ENCODE measurements at places on chromosomes 12 and 14.

DNA sequence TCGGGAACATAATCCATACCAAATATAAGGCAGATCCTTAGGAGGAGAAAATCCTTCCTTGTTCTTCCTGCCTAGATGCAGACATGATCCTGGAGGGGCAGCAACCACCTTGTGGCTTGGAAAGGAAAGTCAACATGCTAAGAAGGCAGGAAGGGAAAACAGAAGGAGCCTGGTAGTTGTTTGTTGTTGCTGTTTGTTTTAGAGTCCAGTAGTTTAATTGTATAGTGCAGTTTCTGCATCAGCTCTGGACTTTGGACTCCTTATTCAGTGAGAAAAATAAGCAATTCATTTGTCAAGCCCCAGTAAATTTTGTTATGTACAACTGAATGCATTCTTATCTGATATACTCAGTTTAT is 45.7 kb upstream of the APPL2 start:
- DNase-seq = no peak

DNA sequence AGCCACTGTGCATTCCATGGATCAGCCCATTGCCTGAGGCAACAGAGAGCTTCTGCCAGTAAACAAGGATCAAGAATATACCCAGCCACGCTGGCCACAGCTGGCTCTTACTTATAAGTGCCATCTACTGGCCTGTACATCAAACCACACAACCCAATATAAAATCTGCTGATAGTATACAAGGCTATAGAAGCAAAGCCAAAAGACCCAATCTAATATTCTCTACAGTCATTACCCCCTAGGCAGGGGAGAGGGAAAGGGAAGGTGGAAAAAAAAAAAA is 4.4 kb upstream of the FAM186B start:
- no peak for DNase-seq

GRCh38 chr12:120199595-120200306 is 1.2 kb downstream of the RPLP0 start:
- DNase-seq = no peak

GRCh38 chr12:49190974-49191373 is 2.1 kb upstream of the TUBA1A start:
- DNase-seq = no peak

DNA sequence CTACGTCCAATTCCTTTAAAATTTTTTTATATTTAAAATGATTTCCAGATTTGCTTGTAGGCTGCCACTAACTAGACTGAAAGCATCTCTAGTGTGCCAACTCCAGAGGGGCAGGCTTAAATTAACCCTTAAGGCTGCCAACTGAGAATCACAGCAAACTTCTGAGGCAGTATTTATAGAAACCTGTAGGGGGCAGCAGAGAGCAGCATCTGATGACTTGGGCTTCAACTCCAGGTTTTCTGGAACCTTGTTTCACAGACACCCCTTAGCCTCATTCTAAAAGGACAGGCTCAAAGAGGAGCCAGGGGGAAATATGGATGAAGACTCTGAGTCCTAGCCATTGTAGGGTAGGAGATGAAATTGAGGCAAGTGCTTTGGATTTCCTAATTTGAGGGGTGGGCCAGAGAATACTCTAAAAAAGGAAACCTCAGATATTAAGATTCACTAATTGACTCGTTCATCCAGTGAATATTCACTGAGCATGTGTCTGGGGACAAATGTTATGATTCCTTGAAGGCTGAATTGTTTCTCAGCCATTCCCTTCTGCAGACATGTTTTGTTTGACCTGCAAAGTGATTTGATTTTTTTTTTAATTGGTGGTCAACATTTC is 63.3 kb upstream of the HSPB8 start:
- no peak for DNase-seq

- no peak for DNase-seq
These were observed 21.3 kb downstream of the DCAF4 start for GRCh38 chr14:72947366-72948160.

- DNase-seq = peak; percentile 51
These were observed at the start of gene MMP17 for GRCh38 chr12:131827961-131828534. MMP17 (plus strand) TSS chr12:131828393; CDS start chr12:131828495, 102 bp downstream.

DNA sequence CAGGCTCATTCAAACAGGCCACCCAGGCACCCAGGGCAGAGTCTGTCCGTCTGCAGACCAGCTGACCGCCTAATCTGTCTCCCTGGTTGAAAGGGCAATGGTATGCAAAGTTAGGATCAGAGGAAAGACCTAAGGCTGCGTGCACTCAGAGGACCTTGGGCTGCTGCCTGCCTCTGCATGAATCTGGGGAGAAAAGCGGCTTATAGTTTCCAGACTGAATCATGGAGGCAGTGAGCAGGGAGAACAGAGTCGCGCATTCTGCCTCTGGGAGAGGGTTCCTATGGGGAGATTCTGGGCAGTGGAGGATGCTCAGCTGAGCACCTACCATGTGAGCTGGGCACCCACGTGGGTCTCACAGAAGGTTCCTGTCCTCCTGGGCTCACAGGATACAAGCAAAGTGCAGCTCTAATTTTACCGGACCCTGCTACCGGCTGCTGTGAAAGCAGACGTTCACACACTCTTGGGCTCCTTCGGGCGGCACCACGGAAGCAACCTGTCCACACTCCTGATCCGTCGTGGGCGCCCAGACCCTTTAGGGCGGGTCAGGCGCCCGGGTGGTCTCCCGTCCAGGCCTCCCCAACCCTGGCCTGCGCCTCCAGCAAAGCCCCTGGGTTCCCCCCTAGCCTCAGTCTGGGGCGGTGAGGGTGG is 772 bp downstream of the SCARB1 start:
- DNase-seq = no peak

DNA sequence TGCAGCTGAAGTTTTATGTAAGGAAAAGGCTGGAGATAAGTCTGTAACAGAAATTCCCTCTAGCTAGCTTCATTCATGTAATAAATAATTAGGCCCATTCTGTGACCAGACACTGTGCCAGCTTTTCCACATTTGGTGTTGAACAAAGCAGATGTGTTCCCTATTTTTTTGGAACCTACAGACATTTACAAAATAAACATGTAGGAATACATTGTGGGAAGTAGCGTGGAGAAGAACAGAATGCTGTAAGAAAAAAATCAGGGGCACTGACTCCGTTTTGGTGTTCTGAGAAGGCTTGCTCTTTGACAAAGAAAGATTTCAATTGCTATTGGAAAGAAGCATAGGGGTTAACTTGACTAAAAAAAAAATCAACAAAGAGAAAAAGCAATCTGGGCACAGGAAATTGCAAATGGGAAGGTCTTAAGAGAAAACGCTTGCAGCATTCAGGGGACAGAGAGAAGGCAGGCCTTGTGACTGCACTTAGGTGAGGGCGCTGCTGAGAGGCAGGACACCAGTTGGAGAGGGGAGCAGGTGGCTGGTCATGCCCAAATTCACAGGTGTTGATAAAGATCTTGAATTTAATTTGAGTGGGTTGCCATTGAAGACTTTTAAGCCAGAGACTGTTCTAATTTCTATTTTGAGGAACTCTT is 4.0 kb downstream of the FAR2 start:
- no peak for DNase-seq

DNA sequence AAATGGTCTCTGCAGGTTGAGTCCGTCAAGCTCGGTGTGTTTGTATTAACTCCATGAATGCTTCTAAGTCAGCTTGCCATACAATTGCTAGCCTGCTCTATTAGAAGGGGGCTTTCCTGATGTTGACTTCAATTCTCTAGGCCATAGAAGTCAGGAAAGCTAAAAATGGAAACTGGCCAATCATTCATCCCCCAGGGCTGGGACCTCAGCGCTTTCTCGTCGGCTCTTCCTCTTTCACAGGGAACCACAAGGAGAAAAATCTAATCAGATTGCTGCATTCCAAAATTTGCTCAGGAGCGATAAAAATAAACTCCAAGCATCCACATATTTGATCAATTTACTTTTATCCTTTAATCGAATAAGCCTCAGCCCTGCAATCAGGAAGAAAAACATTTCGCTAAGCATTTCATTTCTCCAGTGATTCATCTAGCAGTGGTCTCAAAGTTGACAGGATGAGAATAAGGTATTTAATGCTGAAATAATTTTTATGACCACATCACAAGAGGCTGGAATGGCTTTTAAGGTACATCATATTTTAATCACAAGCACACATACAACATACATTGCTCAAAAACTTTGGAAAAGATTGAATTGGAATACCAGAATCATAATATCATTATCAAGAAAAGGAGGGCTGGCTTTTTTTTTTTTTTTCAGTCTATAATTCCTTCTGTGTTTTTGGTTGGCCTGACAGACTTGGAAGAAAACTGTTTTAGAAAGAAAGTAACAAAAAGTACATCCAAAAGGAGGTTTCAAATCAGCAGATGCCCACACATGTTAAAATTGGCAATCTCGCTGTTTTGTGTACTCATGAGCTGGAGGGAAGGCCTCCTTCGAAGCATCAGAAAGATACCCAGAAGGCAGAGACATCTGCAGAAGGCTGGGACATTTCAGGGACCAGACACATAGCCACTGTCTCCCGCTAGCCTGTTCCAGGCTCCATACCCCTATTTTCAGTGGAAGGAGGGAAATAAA is 316.3 kb downstream of the NUAK1 start:
- no peak for DNase-seq

DNA sequence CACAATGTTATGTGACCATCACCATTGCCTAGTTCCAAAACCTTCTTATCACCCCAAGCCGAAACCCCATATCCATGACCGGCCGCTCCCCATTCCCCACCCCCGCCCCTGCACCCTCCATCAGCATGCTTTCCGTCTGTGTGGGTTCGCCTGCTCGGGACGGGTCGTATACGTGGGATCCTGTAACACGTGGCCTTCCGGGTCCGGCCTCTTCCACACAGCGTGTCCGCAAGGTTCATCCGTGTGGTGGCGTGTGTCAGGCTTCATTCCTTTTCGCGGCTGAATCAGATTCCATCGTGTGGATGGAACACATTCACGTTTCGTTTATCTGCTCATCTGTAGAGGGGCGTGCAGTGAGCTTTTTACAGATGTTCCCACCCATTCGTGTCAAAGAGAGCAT is 41.4 kb downstream of the RIMBP2 start:
- DNase-seq = no peak

- no peak for DNase-seq
These were observed 28.2 kb downstream of the GLRX5 start for GRCh38 chr14:95562892-95563685.

GRCh38 chr14:59829469-59830337 is 40.9 kb downstream of the RTN1 start:
- no peak for DNase-seq

- DNase-seq = peak; percentile 18
These were observed 17.5 kb upstream of the BEGAIN start for GRCh38 chr14:100604709-100605108.

GRCh38 chr12:114974826-114975639 is 291.1 kb upstream of the TBX3 start:
- DNase-seq = no peak

DNA sequence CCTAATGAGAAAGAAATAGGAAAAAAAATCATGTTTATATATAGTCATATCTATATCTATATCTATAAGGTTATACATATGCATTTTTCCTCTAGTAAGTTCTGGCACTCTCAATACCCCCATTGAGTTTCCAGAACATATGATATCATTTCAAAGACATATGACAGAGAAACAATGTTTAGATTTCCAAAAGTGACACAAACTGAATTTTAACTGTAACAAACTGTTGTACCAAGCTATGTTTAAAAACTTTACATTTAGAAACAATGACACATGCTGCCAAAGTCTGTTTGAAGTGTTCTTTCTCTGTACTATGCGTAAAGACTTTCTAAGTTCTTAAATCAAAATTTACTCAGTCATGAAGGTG is 171.6 kb downstream of the PRKD1 start:
- DNase-seq = no peak

DNA sequence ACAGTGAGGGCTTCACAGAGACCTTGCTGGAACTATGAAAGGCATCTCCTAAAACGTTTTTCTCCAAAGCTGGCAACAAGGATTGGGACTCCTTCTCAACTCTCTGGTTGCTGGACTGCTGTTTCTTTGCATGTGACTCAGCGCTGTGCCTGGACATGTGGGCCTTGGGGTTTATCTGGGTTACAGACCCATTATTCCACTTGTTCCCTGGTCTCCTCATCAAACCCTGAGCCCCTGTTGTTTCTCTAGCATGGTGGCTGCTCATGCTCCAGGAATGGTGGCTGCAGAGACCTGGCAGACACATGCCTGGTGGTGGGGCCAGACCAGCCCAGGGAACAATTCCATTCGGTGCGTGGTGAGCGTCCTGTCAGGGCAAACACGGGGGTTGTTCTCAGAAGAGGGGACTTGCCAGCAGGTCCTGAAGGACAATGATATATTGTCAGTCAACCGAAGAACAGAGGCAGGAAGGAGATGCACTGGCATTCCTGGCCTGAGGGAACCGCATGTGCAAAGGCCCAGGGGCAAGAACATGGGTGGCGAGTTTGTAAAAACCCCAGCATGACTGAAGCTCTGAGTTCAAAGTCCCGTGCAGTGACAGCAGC is 320.1 kb upstream of the RTL1 start:
- DNase-seq = no peak

- no peak for DNase-seq
These were observed 16.6 kb upstream of the GNPTAB start for GRCh38 chr12:101847325-101847724.

DNA sequence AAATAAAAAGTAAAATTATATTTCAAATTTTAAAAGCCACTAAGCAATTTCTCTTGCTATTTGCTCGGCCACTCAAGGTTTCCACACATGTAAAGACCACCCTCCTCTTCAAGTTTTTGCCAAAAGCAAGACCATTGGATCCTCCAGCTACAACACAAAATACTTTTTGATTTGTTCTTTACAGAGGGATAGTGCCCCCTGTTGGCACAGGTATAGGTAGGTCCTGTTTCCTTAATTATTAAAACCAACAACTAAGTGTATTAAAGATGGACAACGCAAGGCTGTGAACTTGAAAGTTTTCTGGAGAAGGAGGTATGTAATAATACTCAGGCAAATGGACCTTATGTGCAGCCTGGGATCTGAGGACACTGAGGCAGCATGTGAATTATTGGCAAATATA is 23.8 kb downstream of the ATP6V1D start:
- no peak for DNase-seq

GRCh38 chr12:93589081-93589480 is 16.6 kb downstream of the SOCS2 start:
- no peak for DNase-seq

DNA sequence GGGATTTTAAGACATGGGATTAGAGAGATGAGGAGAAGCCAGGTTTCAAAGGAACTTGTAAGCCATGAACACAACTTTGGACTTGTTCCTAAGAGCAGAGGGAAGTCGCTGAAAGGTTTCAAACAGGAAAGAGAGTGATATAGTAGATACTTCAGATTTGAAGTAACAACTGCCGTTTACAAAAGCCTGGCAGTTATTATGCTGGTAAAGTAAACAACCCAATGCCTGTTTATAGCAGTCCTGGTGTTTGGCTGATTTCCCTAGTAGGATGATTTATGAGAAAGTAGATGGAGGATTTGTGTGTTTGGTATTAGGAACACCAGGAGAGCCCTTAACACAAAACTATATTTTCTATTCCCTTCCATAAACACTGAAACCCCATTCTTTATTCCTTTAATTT is 285.7 kb downstream of the RMST start:
- no peak for DNase-seq

GRCh38 chr14:96994999-96995398 is 197.8 kb downstream of the VRK1 start:
- DNase-seq = no peak
